ENCODE measurements at places on chromosomes 2 and 18.

DNA sequence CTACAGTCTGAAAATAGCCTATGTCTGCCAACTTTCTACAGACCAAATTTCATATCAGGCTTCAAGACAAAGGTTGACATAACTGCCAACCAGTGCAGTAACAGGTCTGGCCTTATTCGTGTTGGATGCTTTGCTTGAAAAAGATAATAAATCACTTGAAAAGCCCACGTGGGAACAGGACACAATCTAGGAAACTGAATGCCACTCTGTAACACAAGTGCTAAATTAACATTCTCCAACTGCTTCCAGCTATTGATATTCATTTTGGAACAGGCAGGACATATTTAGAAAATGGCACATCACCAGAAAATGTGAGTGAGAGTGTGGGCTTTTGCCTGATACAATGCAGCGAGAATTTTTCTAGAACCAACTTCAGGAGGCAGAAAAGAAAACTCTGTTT, 165.9 kb upstream of the CCDC150 start:
- DNase-seq: no peak

GRCh38 chr2:225824748-225825449, 425.4 kb downstream of the NYAP2 start:
- no peak for DNase-seq

DNA sequence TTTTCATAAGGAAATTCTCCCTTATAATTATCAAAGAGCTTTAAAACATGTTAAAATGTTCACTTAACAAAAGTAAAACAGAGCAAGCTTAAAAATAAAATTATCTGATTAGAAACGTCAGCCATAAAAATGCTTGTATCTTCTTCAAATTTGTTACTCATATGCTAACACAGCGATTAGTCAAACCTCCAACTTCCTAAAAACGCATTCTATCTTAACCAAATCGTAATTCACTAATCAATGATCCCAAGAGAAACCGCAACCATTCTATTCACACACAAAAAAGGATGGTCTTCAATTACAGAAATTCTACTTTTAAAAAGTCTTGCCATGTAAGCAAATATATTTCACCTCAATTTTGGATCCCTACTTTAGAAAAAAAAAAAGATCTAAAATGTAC, 1.9 kb downstream of the STK17B start:
- no peak for DNase-seq

GRCh38 chr2:172531309-172531708, 24.6 kb upstream of the PDK1 start:
- no peak for DNase-seq

DNA sequence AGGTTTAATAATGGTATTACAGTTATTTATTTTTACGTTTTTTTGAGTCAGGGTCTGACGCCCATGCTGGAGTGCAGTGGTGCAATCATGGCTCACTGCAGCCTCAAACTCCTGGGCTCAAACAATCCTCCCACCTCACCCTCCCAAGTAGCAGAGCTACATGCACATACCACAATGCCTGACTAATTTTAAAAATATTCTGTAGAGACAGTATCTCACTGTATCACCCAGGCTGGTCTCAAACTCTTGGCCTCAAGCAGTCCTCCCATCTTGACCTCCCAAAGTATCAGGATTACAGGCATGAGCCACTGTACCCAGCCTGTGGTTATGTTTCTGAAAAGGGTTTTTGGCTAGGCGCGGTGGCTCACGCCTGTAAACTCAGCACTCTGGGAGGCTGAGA, 120.8 kb downstream of the ESCO1 start:
- DNase-seq: no peak

DNA sequence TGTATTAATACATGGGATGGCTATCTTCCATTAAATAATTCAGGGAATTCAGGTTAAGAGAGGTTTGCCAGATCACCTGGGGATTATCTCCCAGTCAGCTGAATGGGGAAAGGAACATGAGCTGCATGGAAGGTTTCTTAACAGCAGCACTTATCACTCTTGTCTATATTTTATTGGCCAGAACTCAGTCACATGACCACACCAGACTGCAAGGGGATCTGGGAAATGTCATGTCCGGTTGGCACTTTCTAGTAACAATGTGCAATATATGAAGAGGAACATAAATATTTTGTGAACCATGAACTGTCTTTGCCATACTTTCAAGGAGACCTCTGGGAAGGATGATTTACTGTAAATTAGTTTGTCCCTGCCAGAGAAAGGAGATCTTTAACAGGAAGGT, 599.1 kb downstream of the SLC4A3 start:
- no peak for DNase-seq

DNA sequence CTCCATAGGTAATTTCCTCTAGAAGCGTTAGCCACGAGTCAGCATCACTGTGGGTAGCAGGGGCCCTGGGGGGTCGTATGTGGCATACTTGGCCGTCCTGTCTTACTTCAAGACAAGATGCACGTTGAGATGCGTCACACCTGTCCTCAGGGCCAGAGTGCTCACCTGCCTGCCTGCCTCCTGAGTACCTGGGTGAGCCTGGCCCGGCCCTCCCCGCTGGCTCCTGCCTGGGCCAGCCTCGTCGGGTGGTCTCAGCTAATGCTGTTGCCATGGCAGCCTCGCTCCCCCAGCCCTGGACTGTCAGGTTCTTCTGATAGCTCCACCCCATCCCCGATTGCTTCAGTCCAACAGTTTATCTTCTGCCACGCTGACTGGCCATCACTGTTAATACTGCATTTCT, 232.4 kb downstream of the GBX2 start:
- no peak for DNase-seq

DNA sequence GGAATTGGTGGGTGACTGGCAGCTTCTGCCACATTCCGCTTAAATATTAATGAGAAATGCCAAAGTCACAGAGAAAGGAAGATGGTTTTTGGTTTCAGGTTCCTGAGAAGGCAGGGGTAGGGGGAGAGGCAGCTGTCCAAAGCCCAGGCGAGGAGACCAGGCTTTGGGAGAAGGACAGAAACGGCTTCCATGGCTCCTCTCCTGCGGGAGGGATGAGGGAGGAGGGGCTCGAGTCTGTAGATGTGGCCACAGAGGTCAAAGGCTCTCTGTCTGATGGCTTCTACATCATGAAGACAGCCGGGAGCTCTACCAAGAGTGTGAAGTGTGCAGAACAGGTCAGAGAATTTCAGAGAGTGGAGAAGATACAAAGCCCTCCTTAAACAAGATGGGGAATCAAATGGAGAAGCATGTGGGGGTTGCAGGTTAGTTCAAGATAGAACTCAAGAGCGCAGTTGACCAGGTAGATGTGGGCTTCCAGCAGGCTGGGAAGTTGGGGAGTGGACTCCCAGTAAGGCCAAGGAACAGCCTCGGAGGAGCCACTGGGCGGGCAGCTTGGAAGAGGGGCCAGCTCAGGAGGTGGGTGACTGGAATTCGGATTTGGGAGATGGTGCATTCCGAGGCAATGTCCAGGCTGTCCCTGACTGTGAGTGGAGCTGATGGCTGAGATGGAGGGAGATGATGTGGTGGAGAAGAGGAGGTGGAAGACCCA, 23.8 kb upstream of the HPCAL1 start:
- DNase-seq: no peak

DNA sequence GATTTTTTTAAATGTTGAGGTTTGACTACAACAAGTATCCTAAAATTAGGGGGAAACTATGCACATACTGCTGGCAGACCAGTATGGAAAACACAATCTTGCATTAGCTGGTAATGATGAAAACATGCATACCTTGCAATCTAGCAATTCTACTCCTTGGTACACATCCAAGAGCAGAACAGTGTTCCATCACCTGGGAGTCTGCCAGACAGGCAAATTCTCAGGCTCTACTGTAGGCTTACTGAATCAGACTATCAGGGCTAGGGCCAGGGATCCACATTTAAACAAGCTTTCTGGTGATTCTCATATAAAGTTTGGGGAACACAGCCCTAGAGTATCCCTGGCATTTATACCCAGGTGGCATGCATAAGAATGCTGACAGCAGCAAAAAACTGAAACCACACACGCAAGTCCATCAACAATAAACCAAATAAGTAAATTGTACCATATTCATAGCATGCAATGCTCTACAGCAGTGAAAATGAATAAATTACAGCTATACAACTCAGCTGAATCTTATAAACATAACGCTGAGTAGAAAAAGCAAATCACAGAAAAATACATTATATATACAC, 13.6 kb downstream of the CDH2 start:
- no peak for DNase-seq

DNA sequence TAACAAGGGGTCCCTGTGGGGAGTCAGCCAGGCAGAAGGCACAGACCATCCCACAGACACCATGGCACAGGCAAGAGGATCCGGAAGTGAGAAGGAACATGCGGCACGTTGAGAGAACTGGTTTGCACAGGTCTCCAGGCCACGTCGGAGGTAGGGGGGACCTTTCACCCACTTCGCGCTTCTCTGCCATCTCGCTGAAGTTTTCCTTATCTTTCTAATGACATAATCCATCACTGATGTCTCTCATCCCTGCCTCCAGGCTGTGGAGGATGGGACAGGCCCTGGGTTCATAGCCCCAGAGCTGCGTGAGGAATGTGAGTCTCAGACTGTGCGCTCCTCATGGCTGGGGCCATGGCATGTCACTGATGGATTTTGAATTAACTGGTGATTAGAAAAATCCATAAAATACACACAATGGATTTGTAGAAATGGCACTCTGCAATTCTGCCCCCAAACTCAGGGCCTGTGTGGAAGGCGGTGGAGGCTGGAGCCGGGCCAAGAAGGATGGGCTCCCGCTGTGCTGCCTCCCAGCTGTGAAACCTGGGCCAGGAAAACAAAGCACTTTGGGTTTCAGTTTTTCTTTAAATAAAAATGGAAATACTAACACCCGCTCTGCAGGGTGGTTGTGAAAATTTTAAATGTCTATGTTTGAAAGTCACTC, 113.3 kb upstream of the ALKAL2 start:
- no peak for DNase-seq

GRCh38 chr18:59273759-59274532, 692 bp upstream of the RAX start:
- no peak for DNase-seq

- no peak for DNase-seq
Observed at GRCh38 chr2:96574364-96574763, 37.8 kb downstream of the ARID5A start.

DNA sequence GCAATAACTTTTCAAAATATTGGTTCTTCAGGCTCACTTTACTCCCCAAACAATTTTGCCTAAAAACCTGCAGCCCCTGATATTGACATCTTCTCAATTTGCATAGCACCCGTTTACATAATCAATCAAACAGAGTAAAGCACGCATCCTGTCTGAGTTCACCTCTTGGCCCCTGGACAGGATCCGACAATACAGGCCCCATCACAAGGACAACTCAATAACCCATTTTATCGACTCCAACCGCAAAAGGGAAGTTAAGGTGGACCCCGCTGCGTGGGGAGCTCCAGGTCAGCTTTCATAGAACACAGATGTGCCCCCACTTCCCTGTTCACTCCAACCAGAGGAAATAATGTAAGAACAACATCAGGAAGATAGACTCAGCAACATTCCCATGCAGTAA, 44.7 kb downstream of the TTC32 start:
- DNase-seq: no peak

- DNase-seq: no peak
Observed at GRCh38 chr2:227192491-227192890, 28.1 kb downstream of the COL4A3 start.

GRCh38 chr18:21901423-21901945, 160.9 kb downstream of the MIB1 start:
- DNase-seq: no peak

GRCh38 chr2:28995765-28996750, 15.0 kb downstream of the TOGARAM2 start:
- no peak for DNase-seq

DNA sequence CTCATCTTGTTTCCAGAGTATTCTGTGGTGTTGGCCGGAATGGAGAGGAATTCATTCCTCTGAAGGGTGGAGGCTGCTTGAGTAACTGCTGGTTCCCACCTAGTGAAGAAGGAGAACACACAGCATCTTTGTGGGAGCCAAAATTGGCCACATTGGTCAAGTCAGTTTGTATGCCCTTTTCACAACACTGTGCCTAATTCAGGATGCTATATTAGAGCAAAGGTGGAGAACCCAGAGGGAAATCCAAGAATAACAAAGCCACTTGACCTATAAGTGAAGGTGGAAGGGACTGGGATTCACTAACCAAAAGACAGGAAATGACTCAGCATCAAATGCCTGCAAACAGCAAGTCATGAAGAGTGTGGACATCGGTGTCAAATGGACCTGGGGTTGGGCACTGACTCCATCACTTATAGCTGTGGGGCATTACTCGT, 27.3 kb upstream of the MLPH start:
- no peak for DNase-seq

DNA sequence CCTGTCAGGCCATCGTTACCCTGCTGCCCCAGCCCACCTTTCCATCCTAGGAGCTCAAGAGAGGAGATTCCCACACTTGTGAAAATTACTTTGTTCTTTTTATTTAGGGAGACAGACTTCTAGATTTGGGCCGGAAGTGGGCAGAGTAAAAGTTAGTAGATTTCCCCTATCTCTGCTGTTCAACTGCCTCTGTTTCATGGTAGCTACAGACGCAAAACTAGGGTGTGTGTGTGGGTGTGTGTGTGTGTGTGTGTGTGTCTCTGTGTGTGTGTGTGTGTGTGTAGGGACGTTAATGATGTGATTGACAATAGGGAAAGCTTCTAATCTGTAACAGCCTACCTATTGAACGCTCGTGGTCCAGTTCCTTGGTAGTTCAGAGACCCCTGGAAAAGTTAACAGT, 438 bp downstream of the PSMA8 start:
- no peak for DNase-seq

- no peak for DNase-seq
Observed at GRCh38 chr2:9164112-9164608, 42.5 kb upstream of the ASAP2 start.

- DNase-seq: no peak
Observed at GRCh38 chr2:113098041-113098440, 29.4 kb upstream of the IL1RN start.

DNA sequence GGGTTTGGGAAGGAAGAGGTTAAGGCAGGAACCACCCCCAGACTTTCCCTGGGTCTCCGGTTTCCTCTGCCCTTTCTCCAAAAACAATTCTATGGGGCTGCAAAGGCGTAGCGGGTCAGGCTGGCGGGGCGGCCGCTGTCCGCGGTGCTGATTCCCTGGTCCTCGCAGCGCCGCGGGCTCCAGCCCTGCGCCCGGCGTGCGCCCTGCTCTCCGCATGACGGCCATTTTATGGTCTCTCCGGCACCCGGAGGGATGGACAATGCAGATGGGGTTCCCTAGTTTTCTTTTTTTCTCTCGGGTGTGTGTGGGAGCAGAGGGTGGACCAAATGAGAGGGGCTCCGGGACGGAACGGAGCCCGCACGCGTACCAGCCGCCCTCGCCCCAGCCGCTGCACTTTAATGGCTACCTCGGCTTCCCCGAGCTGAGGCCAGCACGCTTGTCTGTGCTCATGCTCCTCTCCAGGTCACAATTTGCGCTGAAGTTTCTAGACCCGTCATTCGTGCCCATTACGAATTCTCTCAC, 1.6 kb downstream of the ST8SIA3 start:
- DNase-seq: peak; percentile 1

DNA sequence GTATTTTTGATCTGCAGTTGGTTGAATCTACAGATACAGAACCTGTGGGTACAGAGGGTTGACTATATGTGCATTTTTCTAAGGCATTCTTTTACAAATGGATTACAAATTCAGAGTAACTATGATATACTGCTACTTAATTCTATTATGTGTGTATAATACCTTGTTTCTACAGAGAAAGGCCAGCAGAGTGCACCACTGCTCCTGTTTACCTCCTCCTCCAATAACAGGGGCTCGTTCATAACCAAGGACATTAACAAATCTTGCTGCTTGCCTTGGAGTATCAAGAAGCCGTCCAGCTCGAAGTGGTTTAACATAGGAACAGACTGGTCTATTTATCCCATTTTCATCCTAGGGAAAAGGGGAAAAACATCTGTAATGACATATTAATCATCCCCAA, 16.4 kb downstream of the CEP76 start:
- no peak for DNase-seq

Data from non-pigmented ciliary epithelial cell (primary cell).